ENCODE measurements at places on chromosomes 2 and 18.

- DNase-seq, result no peak
Measured at GRCh38 chr2:44932079-44932478, 9.4 kb upstream of the SIX3 start.

DNA sequence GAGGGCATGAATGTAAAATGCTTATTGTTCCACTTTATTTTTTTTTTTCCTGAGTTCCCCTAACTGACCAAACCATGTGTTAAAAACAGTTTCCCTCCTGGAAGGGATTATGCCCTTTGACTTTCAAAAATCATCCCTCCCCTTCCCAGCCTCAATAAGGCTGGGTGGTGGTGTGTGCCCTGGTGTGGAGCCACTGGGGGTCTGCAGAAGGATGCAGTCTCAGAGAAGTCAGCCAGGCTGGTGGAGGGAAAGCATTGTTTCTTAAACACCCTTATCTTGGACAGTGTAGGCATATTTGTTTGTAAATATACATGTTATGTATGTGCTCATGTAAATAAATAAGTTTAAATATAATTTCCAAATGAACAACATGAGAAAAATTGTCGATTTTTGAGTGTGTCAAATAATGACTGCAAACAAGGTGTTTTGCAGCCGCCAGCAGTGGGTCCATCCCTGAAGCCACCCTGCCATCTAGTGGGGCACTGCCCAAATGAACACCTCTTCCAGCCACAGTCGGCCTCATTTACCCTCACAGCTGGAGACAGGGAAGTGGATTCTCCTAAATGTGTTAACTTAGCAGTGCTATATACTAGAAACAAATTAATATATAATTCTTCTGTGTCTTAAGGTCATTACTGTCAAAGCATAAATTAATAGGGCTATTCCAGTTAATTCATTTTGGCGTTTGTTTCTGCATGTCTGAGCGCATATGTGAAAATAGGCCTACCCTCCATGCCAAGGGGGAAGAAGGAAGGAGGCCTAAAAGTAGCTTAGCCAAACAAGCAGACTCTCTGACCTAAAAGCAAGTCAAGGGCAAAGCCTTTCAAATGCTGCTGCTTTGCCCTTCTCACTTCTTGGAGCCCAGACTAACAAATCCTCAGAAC lies 209.6 kb upstream of the PIK3C3 start:
- DNase-seq, result peak; percentile 1

DNA sequence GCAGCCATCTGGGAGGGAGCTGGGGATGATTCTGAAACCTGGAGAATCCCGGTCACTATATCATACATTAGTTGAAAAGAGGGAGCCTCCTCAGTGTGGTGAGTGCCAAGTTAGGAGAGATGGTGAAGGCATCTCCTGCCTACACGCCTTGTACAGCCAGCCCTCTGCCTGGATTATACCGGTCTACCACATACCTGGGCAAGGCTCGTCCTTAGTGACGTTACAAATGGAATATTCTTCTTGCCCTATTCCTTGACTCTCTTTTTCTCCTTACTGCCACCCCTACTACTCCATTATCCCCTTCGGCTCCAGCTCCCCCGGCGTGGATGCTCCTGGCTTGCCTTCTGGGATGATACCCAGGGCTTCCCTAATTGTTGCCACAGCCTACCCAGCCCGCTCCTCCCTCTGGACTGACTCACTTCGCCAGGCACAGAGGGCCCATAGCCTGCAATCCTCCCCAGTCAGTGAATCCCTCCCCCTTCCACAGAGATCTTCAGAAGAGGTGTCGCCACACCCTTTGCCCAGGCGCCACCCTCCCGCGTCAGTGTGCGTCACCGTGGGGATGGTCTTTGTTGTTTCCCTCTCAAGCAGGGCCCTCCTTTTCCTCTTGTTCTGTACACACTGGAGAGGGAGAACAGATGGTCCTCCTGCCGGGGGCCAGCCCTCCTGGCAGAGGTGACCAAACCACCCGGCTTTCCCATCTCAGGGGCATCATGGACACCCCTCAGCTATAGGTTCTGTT lies 115.2 kb upstream of the EPAS1 start:
- no peak for DNase-seq

- no peak for DNase-seq
Measured at GRCh38 chr2:26720322-26721114, 28.0 kb downstream of the KCNK3 start.

DNA sequence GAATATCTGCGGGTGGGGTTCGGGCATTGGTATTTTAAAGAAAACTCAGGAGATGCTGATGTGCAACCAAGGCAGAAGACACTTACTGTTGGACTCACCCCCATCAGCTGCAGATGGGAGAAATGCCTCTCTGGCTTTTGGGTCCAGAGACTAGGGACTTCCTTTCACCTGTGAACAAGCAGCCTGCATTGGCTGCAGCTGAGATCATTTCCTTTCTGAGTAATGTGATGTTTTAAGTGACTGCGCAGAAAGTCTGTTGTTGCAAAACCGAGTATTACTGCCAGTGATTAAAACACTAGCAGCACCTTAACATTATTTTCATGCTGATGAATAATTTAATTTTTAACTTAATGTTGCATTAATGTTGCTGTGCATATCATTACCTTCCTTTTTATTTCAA lies 143.0 kb downstream of the TSN start:
- DNase-seq, result no peak
